Renal cortex interstitium (tissue), 15 donors: ENCODE measurements at places on chromosomes 11 and 22.

- no peak for DNase-seq
Measured at GRCh38 chr11:115493905-115494304, 10.3 kb downstream of the CADM1 start.

DNA sequence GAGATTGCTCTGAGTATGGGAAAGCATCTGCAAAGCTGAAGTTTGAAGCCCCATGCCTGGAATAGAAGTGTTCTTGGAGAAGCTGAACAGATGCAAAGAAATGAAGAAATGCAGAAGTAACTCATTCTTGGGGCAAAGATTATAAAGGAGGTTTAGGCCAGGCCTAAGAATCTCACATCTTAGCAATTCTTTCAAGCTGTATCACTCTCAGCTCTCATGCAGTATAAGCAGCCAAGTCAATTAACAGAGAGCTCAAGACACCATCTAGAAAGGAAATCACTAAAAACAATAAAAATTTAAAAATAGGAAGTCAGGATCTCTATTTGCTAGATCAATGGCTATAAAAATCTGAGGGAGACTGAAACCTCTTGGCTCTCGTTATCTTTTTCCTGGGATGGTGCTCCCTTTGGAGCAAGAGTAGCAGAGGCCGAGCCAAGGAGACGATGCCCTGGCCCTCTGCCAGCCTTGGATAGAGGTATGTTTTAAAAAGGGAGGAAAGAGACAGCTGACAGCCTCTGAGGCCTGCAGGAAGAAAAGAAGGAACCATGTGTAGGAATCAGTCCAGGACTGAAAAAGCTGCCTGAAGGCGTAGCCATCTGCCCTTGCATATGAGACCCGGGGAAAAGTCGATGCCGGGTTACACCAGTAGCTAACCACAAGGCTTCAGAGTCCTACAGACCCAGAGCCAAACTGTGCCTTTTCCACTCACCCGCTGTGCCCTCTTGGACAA, 229.8 kb downstream of the BLID start:
- DNase-seq, result no peak

DNA sequence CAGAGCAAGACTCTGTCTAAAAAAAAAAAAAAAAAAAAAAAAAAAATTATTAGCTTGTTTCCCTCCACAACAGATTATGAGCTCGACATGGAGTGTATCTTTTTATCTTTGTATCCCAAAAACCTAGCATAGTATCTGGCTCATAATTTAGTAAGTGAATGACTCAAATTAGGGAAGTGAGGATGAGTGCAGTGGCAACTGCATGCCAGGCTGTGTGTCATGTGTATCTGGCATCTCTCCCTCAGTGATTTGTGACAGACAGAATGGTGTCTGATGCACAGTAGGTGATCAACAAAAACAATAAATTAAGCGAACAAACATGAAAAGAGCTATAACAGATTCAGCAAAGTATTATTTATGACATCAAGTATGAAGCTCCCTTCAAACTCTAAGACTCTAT, 7.2 kb downstream of the STK33 start:
- no peak for DNase-seq

DNA sequence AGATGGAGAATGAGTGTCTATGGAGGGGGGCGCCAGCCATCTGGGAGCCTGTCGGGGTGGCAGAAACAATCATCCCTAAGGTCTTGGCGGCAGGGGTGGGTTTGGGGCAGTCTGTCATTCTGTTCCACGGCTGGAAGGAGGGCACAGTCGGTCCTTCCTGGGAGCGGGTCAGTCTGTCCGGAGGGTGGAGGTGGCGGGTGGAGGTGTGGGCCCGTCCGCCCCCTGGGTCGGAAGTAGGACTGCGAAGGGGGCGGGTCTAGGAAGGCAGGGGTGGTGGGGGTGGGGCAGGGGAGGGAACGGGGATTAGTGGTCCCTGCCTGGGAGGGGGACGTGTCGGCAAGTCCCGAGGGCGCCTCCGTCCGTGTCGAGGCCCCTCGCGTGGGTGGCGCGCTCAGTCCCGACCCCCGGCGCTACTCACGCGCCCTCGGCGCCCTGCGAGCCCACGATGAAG, 461 bp downstream of the TBC1D10A start:
- no peak for DNase-seq

- no peak for DNase-seq
Measured at GRCh38 chr11:35017528-35018342, 101.3 kb downstream of the PDHX start.

DNA sequence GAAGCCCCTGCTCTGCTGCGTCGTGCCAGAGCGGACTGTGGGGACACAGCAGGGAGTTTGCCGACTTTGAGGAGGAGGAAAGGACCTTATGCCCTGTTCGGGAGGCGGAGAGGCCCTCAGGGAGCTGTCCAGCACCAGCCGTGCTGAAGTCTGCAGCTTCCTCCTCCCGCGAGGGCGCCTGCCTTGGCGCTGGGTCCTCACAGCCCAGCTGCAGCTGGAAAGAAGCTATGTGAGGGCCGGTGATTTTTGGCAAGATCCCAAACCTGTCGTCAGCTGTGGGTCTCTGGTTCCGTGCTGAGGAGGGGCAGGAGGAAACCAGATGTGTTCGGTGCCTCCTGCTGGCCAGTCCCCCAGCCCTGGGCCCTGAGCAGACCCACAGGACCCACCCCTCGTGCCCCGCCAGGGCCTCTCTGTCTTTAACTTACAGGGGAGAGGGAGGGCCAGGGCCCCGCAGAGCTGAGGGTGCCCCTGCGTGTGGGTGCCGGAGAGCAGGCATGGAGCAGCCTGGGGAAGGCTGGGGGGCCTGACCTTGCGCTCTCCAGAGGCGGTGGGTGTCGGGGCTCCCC, 12.0 kb downstream of the BRSK2 start:
- DNase-seq, result peak; percentile 60

DNA sequence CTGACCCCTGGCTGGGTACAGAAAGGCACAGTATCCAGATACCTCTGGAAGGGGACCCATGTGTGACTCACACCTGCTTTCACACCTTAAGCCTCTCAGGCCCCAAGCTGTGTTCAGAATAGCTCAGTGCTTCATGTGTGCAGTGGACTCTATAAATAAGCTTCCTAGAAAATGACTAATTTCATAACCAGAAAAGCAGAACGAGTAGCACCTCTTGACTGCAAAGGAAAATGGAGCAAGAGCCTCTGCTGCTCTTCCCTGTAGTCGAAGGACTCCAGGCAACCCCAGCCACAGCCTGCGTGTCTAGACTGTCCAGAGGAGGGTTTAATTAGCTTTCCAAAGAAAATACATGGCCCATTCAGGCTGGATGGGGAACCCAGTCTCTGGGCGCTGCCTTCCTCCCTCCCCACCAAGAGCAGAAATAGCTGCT, 23.1 kb downstream of the PTPN5 start:
- DNase-seq, result no peak

GRCh38 chr11:124069429-124070401, 28.6 kb upstream of the OR10G7 start:
- peak; percentile 17 for DNase-seq

- no peak for DNase-seq
Measured at GRCh38 chr11:88353835-88354496, 16.4 kb upstream of the CTSC start.

GRCh38 chr22:46641811-46642266, 21.7 kb downstream of the GRAMD4 start:
- no peak for DNase-seq

DNA sequence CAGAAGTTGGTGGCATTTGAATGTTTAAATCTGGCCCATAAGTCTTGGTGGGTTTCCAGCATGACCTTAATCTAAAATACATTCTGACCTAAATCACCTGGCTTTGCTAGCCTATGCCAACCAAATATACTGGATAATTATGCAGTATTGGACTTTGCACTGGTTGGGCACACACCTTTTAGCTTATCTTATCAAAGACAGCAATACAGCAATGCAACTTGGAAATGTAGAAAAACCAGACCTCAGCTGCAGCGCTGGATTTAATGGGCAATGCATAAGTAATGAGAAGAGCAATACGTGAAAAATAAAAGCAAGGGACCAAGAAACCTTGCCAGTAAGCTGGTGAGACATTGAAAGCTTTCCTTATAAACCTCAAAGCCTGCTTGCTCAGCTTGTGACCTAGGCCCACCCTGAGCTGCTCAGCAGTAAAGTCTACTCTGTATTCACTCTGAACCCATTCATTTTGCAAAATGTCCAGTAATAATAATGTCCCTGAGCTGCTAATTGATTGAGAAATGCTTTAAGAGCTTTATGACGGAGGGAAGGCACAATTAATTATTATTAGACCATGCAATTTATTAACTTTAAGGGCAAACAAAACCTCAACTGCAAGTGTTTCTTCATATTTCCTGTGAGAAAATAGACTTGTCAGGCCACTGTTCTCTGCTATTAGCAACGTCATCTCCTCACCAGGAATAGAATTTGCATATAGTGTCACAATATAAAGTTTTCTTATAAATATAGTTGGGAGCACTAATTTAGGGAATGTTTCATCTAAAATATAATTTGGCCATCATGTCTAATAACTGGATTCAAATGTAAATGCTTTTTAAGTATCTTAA, 49.4 kb upstream of the CEP295 start:
- DNase-seq, result no peak

- DNase-seq, result no peak
Measured at GRCh38 chr22:22038178-22038880, 55.7 kb upstream of the TOP3B start.

DNA sequence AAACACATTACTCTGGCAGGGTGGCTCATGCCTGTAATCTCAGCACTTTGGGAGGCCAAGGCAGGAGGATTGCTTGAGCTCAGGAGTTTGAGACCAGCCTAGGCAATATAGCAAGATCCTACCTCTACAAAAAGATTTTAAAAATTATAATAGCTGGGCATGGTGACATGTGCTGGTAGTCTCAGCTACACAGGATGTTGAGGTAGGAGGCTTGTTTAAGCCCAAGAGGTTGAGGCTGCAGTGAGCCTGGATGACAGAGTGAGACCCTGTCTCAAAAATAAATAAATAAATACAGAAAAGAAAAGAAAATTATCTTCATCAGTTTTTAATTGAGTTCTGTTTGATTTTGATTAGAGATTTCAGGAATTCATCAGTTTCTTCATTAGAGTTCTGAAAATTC, 5.2 kb downstream of the CCDC134 start:
- no peak for DNase-seq

DNA sequence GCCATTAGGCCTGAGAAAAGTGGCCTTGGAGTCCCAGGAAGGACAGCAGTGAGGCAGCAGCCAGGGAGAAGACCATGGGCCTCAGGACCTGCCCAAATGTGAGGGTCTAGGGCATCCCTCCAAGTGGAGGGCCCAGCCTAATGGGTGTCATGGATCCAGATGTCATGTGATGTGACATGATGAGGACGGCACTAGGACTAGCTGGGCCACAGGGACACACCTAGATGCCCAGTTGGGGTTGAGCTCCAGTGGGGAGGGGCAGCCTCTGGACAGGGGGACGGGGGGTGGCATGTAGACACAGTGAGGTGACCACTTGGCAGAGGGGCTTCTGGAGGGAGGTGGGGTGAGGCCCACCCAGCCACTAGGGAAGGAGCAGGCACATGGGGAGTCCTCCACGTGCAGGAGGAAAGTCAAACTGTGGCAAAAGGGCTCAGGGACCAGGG, 5.4 kb downstream of the SCARF2 start:
- DNase-seq, result no peak

- no peak for DNase-seq
Measured at GRCh38 chr11:96290031-96290430, 53.0 kb downstream of the MAML2 start.

DNA sequence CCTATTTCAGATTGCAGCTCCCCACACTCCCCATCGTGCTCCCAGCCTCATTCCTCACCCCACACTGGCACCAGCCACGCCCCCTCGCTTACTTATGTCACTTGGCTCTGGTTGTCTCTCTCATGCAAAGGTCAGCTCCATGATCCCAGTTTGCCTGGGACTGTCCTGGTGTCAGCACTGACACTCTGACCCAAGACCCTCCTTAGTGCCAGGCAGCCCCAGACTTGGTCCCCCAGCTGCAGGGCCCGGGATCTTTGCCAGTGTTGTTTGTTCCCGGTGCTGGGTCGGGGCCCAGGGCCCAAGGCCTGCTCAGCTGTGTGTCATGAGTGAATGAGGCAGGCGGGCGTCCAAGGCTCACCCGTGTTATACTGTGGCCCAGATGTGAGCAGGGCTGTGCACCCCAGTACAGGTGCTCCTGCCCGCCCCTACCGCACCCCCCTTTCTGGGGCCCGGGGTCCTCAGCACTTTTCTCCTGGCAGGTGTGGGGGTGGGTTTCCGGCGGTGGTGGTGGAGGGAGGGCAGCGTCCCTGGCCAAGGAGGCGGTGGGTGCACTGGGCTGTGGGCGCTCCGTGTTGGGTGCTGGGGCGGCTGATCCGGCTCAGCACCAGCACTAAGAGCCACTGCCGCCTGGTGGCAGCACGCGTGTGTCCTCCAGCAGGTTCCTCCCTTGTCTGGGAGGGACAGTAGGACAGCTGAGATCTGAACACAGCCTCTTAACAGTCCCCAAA, 19.5 kb downstream of the IL17REL start:
- DNase-seq, result no peak

GRCh38 chr11:118530180-118530682, 761 bp upstream of the TMEM25 start:
- DNase-seq, result peak; percentile 2

GRCh38 chr11:9660886-9661285, 3.0 kb upstream of the SWAP70 start:
- no peak for DNase-seq
